ENCODE measurements at places on chromosomes 11 and 22.

GRCh38 chr11:114084414-114084813 is 24.9 kb downstream of the ZBTB16 start:
- DNase-seq = no peak

- no peak for DNase-seq
Observed at GRCh38 chr11:90235526-90235925, 12.7 kb upstream of the CHORDC1 start.

DNA sequence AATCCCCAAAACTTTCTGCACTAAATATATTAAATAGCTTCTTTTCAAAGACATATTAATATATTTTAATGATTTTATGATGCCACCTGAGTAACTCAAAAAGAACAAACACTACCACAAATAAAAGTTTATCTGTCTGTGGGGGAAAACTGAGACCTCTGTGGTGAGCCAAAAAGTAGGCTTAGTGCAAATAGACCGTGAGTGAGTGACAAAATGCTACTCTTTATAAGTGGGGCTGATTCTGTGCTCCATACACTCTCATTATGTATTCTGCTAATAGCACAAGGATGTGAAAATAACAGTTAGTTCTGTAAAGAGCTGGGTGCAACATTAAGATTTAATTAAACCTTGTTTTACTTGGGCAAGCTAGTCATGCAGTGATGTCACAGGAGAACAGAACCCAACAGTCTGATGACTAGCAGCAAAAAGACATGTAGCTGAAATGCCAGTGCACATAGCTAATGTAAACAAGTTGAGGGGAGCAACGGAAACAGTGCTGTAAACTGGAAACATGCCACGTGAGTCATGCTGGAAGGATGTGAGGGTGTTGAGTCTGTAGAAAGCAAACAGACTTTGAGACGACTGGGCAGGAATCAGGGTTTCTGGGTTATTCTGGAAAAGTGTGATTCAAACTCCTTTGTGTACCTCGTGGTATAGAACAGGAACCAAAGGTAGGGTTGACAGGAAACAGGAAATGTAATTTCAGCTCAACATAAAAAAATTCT is 1130.4 kb downstream of the LRRC4C start:
- no peak for DNase-seq

GRCh38 chr11:63867511-63867910 is 28.6 kb downstream of the MARK2 start:
- no peak for DNase-seq

GRCh38 chr11:93846411-93846810 is 4.0 kb downstream of the VSTM5 start:
- DNase-seq = no peak

- DNase-seq = no peak
Observed at GRCh38 chr11:110026858-110027626, 66.2 kb upstream of the ZC3H12C start.

- DNase-seq = no peak
Observed at GRCh38 chr11:114440971-114441763, 1.9 kb downstream of the REXO2 start.

- DNase-seq = peak; percentile 81
Observed at GRCh38 chr11:64619811-64620380, 28.9 kb downstream of the SLC22A12 start.

DNA sequence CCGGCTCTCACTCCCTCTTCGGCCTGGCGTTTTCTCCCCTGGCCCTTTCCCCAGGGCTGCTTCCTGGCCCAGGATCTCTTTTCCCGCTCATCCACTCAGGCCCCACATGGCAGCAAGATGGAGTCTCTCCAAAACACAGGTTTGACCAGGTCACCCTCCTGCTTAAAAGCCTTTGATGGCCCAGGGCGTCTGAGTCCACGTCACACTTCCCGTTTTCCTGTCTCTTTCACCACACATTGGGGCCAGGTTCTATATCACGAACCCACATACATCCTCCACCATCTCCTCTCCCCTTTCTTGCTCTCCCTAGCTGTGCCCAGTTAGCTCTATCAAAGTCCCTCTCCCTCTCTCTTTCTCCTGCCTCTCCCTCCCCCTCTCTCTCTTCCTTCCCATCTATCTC is 7.8 kb upstream of the LRRC32 start:
- no peak for DNase-seq

DNA sequence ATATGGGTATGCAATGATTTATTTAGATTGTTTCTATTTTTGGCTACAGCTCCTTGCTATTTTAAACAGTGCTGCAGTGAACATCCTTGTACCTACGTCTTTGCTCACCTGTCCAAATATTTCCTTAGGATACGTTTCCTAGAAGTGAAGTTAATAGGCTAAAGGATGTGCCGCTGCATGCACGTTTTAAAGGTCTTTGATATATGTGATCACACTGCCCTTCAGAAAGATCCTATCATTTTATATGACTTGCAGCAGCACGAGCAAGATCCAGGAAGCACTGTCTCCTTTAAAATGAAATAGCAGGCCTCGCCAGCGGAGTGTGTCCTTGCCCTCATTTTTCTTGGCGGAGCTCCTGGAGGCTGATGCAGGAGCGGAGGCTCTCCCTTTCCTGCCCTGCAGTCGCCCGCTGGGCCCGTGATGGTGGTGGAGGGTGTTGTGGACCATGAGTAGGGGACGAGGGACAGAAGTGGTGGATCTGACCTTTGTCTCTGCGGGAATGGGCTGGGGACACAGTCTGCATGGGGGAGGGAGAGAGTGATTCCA is 19.4 kb downstream of the RPS6KA4 start:
- DNase-seq = peak; percentile 60

DNA sequence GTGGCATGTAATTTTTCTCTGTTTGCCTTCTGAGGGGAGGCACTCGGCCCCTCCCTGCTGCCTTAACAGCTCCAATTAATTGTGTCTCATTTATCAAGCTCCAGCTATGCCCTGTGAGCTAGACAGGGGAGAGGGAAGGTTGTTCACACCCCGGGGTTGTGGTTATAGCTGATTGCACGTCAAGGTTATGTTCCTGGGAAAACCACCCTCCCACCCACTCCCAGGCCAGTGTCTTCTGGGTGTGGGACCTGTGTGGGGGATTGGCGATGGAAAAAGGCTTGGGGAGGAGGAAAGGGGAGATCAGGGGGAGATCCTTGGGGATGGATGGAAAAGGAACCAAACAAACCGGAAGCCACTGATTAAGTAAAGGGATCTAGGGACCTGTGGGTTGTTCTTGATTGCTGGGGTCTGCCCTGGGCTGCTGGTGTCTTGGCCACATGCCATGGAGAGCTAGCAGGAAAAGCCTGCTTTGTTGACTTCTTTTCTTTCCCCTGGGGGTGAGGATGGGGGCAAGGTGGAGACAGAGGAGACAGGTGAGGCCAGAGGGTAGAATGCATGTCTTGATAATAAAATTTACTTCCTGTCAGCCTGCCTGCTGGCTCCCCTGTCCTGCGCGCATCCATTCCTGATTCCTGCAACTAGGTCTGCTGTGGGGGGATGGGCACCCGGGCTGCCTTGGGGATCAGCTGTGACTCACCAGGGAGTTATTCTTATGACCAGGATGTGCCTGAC is 13.5 kb upstream of the SORL1-AS1 start:
- DNase-seq = peak; percentile 91

DNA sequence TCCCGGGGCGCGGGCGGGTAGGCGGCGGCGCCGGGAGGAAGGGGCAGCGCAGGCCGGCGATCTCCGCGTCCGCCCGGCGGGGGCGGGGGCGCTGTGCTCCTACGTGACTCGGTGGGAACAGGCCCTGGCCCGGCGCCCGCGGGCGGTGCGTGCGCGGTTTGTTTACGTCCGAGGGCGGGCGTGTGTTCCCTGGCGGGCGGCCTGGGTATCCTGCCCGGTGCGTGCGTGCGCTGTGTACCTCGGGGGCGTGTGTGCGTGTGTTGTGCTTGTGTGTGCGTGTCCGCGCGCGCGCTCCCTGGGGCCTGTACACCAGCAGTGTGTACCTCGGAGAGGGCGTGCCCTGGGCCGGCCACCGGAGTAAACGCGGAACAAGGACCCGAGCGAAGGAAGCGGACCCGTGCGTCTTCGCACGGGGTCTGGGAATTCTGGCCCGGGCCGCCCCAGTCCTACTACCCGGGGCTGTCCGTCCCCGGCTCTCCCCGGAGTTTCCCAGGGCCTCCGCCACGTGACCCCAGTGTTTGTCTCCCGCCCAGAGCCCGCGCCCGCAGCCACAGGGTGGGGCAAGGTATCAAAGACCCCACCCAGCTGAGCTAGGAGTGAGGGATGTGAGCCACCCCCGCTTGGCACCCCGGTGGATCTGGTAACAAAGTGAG is 769 bp downstream of the MAFF start:
- DNase-seq = no peak

- no peak for DNase-seq
Observed at GRCh38 chr11:126711977-126712625, 288.5 kb downstream of the KIRREL3 start.

- DNase-seq = no peak
Observed at GRCh38 chr11:31636983-31637382, 127.4 kb downstream of the ELP4 start.

- DNase-seq = no peak
Observed at GRCh38 chr11:70255477-70256116, 14.9 kb upstream of the PPFIA1 start.

GRCh38 chr11:40306938-40307548 is 1152.4 kb downstream of the LRRC4C start:
- no peak for DNase-seq

DNA sequence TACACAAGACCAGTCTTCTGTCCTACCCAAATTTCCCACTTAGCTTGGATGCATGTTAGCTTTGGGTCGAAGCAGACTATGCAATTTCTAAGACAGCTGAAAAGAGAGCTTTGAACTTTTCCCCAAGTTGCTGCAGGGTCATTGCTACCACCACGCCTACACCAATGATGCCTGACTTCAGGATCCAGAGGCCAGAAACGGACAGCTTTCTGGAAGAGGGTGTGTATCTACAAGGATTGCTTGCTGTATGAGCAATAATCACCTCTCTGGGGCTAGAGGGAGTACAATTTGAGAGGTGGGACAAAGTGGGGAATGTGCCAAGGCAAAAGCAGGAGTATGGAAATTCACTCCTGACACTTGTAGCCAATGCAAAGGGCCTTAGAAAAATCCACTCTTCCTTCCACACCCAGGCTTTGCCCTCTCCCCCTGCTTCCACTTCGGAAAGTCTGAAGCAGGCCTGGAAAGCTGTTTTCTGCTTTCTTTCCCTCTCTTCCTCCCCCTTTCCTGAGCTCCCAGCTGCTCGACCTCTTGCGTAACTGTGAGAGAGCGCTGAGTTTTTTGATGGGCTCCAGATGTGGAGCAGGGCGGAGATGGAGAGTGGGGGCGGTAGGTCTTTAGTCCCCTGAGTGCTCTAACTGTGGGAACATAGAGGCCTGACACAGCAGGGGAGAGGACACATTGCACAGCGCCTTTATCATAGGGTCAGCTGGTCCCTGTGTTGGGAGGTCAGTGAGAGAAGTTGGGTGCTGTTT is 2.1 kb upstream of the PHLDB1 start:
- DNase-seq = no peak

GRCh38 chr11:2389377-2390026 is 11.0 kb upstream of the TSSC4 start:
- DNase-seq = no peak

DNA sequence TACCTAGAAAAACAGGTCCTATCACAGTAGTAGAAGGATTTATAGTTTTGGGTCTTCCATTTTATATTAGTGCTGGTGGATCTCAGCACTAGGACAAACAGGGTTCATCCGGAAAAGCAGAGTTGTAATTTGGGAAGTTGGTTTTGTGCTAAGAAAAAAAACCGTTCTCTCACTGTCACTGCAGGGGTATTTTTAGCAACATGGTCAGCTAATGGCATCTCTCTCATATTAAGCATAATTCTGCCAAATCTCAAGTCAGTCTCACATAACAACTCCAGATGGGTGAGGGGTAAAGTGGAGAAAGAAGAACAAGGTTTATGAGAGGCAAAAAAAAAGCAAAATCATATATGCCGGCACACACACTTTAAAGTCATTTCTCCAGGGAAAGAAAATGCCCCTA is 51.6 kb upstream of the GDPD4 start:
- DNase-seq = no peak

DNA sequence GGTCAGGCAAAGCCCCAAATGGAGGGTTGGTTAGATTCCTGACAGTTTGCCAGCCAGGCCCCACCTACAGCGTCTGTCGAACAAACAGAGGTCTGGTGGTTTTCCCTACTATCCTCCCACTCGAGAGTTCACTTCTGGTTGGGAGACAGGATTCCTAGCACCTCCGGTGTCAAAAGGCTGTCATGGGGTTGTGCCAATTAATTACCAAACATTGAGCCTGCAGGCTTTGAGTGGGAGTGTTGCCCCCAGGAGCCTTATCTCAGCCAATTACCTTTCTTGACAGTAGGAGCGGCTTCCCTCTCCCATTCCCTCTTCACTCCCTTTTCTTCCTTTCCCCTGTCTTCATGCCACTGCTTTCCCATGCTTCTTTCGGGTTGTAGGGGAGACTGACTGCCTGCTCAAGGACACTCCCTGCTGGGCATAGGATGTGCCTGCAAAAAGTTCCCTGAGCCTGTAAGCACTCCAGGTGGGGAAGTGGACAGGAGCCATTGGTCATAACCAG is 4.7 kb upstream of the TTC36 start:
- DNase-seq = no peak

DNA sequence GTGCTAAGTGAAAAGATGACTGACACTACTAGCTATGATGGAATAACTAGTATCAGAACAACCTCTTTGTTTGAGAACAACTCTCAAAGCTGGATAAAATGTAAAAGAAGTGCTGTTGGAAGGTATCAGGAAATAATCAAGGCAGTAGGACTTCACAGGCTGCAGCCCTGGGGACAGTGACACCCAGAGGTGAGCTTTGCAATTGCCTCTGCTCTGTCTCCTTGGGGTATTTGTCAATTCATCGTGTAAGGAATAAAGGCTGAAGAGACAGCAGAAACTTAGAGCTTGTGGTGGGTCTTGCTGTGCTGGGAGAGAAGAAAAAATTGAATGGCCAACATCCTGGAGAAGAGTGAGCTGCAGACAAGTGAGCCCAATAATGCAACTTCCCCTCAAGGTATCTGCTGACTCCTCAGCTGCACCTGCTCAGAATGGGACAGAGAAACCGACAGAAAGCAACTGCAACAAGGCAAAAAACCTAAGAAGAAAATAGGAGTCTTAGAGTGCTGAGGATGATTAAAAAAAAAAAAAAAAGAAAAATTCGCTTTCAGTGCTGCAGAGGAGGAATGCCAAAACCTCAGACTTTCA is 141.1 kb downstream of the RCN1 start:
- DNase-seq = no peak

All from DMS79 (cell line).